ENCODE measurements at places on chromosomes 4 and X. TPM values are rescaled to one million over a fixed set of nuclear protein-coding genes. Genes with fewer than 3 reads are reported as not detected.

Gene CT45A8
- total RNA-seq, result not detected

Gene N4BP2
- 67.1 TPM for total RNA-seq

Gene HSFX4
- total RNA-seq, result not detected

Gene TLR3
- 1.9 TPM for total RNA-seq

Gene ENPEP
- 0.78 TPM for total RNA-seq

Gene AMTN
- total RNA-seq, result not detected

Gene BMPR1B
- total RNA-seq, result 23.6 TPM

Measured in occipital lobe (tissue), 3 donors.